ENCODE measurements at places on chromosomes 12 and 14. TPM values are rescaled to one million over a fixed set of nuclear protein-coding genes. Genes with fewer than 3 reads are reported as not detected.

DNA sequence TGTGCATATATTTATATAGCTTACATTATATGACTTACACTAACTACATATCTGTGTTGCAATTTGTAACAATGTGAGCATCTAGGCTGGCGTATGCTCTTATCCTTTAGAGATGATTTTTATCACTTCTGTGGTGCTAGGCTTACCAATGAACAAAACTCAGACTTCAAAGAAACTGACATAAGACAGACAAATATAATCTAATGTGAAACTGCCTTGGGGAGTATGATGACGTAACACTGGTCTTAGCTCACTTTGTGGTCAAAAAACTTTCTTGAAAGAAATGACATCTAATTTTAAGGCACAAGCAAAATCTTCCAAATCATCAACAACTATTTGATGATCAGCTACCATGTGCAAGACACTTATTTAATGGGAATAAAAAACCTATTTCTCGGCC lies 50.0 kb downstream of the SOX5 start:
- no peak for DNase-seq

DNA sequence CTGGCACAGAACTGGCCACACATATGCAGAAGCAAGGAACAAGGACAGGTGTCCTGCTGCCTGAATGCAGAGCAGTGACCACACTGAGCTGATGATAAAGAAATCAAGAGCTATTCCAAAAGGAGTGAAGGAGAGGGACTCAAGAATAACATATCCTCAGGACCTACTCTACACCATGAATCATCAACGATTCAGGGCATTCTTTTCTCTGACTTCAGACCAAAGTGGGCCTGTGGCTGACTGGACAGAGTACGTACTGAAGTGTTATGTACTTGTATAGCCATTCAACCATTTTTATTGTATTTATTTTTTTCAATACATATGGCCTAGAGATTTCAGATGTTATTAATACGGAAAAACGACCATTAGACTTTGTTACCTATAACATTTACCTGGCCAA lies 177.5 kb upstream of the TMTC1 start:
- DNase-seq, result no peak

Gene SCYL2
- polyA plus RNA-seq, result 15.2 TPM

DNA sequence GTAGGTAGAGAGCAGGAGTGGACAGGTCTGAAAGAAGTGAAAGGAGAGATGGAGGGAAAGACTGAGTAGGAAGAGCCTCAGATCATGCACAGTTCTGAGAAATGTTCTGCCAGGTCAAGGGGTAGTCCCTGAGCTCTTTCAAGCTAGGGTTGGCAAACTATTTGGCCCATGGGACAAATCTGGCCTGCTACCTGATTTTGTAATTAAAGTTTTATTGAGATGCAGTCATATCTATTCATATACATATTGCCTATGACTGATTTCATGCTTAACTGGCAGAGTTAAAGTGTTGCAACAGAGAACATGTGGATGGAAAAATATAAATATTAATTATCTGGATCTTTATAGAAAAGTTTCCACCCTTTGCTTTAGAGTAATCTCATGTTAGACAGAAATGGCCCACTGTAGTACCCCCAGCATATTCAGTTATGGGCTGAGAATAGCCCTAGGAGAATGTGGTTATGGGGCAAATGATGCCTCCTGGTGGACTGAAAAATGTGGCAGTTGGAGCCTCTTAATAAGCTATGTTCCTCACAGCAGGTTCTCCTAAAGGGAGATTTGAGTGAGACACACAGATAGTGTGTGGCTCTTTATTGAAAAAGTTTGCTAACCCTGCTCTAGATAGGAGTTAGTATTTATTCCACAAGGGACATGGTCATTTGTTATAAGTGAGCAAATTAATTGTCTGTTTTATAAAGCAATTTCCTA lies 476.9 kb downstream of the LRIG3 start:
- DNase-seq, result peak; percentile 73

Gene SLC7A7
- polyA plus RNA-seq, result 4.1 TPM

- peak; percentile 88 for DNase-seq
Measured at GRCh38 chr12:81329085-81329484, 251.2 kb downstream of the ACSS3 start.

Gene KRT6C
- not detected for polyA plus RNA-seq

- DNase-seq, result no peak
Measured at GRCh38 chr14:32696325-32697091, 242.2 kb upstream of the NPAS3 start.

Gene HSPA2
- polyA plus RNA-seq, result 86.1 TPM

DNA sequence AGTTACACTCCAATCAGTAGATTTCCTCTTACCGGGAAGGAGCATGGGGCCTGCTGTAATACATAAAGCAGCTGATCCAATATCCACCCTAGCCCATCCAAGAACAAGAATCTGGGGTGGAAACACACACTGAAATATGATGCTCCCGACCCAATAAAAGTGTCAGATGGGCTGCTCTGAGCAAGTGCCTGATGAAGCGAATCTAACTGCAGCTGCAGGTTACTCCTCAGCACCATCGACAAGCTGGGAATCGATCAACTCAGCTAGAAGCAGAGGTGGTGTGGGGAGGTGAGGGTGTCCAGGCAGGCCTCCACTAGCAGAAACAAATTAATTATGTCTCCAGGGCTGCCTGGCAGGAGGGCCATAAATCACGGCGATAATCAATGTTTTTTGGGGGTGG lies 64.0 kb upstream of the WSCD2 start:
- no peak for DNase-seq

Measured in GM23338 (cell line).